ENCODE measurements at places on chromosomes 3 and 15.

GRCh38 chr3:171614318-171614921 is 154.2 kb upstream of the TNIK start:
- DNase-seq: no peak

- no peak for DNase-seq
These were observed 3.9 kb downstream of the LRRFIP2 start for GRCh38 chr3:37170513-37170912.

GRCh38 chr3:153210660-153211059 is 48.6 kb downstream of the RAP2B start:
- no peak for DNase-seq

DNA sequence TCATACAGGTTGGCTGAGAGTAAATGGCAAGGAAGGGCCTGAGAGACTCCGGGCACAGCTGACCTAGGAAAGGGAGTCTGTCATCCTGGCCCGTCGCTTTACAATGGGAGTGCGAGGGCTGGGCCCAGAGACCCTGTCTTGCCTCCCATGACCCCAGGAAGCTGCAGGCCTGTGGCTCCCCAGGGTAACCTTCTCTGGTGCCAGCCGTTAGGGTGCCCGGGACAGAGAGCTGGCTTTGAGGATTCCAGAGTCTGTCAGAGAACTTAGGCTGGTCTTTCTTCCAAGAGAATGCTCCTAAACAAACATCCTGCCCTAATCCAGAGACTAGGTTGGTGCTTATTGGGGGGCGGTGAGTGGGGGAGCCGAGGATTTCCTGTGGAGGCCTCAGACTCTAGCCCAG is 18.5 kb downstream of the ZNF710 start:
- no peak for DNase-seq

- no peak for DNase-seq
These were observed 1.5 kb downstream of the SMAD6 start for GRCh38 chr15:66703540-66703941.

- DNase-seq: peak; percentile 42
These were observed 1.5 kb downstream of the MRPL46 start for GRCh38 chr15:88465633-88466224.

DNA sequence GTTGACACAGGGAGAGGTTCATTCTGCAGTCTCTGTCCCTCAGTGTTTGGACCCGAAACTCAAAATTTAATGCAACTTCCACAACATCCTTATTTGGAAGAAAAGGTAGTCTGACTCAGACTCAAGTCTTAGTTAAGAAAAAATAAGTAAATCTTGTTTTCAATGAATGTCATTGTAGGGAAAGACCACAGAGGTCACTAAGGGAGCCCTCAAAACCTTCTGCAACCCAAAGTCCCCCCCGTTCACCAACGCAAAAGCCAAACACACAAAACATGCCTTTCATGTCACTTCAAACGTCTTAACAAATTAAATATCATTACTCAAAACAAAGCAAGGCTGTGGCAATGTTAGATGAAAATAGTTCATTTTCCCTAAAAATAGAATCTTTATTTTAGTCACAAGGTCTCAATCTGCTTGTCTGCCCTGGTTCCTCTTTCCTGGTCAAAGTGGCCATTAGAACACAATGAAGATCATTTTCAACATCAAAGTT is 20.9 kb upstream of the SSUH2 start:
- peak; percentile 35 for DNase-seq

- peak; percentile 89 for DNase-seq
These were observed 38.3 kb downstream of the LRRFIP2 start for GRCh38 chr3:37136067-37136466.

DNA sequence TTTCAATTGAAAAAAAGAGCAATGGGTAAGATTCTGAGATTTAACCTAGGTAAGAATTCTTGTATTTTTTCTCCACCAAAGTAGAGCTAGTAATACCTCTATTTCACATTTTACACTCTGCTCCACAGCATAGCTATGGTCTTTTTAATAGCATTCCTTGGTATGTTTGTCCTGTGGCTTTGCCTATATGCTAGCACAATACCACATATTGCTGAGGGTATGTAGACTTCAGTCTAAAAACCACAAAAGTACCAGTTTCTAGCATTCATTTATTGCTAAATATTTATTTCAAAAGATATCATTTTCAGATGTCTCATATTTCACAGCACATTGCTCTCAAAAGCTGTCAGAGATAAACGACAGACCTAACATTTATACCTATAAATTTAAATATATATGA is 18.2 kb upstream of the EOGT start:
- DNase-seq: no peak

DNA sequence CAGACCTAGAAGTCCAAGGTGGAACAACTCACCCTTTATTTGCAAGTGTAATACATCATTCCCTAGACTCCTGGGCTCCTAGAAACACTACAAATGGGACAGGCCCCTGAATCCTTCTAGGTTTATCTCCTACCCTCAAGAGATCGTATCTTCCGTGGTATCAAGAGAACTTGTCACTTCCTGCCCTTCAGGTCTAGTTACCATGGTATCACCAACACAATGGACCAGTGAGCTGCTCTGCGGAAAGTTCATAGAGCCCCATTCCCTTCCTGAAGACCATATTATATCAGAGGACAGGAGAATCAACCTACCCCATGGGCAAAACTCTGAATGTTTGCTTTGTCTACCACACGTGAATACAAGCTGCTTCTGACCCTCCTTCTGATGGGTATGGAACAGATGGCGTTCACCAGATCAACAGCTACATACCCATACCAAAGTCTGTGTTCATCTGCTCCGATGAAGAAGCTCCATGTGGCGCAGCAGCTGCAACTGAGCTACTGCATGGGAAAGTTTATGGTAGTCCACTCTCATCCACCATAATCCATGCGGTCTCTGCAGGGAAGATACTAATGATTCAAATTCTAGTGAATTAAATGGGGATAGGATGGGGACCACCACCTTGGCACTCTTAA is 84.6 kb upstream of the KLF13 start:
- no peak for DNase-seq

GRCh38 chr15:56552659-56553058 is 87.7 kb upstream of the MNS1 start:
- DNase-seq: peak; percentile 34

DNA sequence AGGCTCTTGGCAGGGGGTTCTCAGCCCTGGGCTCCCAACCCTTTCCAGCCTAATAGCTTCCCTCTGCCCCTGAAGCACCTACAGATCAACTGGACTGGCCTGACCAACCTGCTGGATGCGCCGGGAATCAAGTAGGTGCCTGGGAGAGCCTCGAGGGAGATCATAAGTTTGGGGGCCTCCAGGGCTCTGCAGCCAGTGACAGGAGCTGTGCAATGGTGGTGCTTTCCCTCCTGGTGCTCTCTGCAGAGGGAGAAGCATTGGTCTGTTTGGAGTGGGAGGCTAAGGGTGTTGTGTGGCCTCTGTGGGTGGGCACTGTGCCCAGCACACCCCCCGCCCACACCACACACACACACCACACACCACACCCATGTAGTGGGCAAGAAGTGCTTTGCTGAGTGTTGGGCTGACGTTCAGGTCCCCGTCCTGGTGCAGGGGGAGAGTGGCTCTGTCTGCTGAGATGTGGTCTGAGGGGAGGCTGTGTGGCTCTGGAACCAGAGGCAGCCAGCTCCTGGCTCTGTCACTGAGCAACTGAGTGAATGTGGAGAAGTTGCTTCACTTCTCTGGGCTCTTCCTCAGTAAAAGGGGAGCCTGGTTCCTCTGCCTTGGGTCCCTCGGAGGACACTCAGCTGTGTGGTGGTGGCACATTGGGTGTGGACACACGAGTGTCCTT is 26.3 kb downstream of the ESYT3 start:
- DNase-seq: no peak

Data from OCI-M1 (cell line).